ENCODE measurements at places on chromosomes 6 and 20. TPM values are rescaled to one million over a fixed set of nuclear protein-coding genes. Genes with fewer than 3 reads are reported as not detected.

MTFR2 gene
- total RNA-seq = 0.60 TPM

DNA sequence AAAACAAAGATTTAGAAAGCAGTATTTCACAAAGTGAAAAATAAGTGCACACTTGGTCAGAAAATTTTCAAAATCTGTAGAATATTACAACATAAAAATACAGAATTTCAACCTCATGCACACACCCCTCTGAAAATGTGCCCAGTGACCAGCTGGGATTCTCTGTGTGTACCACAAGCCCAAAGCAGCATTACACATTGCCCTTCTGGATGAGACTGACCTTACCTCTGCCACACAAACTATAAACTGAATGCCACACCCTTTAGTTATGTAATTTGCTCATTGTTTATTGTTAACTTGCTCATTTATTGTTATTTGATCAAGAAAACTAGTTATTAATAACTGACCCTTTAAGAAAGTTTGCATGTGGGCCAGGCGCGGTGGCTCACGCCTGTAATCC, 303.0 kb downstream of the FOXC1 start:
- DNase-seq = no peak

NOTCH4 gene
- 9.1 TPM for total RNA-seq

CALHM4 gene
- 0.22 TPM for total RNA-seq

DNA sequence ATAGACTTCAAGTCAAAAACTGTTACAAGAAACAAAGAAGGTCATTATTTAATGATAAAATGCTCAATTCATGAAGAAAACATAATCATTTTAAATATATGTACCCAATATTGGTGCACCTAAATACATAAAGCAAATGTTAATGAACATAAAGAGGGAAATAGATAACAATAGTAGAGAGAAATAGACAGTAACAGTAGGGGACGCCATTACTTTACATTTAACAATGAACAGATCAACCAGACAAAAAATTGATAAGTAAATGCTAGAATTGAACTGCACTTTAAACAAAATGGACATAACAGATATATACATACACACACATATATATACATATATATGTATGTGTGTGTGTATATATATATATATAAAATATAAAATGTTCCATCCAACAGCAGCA, 37.4 kb downstream of the IL22RA2 start:
- peak; percentile 23 for DNase-seq

DNA sequence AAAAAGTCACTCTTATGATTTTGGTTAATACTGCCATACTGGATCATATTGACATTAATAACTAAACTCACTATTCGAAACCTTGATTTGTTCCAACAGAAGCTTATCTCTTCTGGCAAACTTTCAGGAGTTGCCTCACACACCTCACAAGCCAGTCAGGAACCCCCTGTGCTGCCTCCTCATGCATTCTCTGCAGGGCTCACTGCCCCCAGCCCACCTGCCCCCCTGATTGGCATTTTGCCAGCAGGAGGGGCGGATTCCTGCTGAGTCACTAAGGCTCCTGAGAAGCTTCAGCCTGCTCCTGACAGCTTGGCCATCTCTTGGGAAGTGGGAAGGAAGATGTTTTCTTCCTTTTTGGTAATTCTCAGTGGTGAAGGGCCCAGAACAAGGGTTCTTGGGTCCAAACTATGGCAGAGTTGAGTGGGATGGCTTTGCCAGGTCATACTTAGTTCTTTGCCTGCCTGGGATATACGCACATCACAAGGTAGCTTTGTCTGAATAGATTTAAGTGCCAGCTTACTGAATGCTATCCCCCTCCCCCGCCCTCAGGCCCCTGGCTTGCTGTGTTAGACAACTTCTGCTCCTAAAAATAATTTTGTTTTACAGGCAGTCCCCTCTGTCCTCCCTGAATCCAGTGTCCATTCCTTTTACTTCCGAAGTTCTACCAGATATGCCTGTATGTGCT, 31.4 kb downstream of the SLC35F1 start:
- DNase-seq = no peak

ADGB gene
- total RNA-seq = not detected

TAAR6 gene
- not detected for total RNA-seq

- DNase-seq = no peak
These were observed 2.3 kb downstream of the NRSN2 start for GRCh38 chr20:348972-349841.

DNA sequence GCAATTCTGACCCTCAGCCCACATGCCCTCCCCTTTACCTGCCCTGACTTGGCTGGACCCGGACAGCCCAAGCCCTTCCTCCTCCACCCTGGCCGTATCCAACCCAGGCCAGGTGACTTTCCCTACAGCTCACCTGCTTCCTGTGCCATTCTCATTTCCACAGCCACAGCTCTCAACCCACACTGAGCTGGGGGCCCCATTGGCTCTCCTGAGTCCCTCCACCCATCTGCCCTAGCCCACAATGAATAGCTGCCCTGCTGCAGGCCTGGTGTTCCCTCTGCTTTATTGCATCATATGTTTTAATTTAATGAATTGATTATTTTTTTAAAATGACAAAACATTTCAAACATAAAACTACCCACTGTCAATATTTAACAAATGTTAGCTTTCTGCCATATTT, 118.5 kb upstream of the BACH2 start:
- no peak for DNase-seq

GRCh38 chr6:89553431-89553830, 85.1 kb downstream of the LYRM2 start:
- no peak for DNase-seq

- no peak for DNase-seq
These were observed 190.7 kb upstream of the VGLL2 start for GRCh38 chr6:117074672-117075071.

BCAS1 gene
- not detected for total RNA-seq

MUC22 gene
- not detected for total RNA-seq

All from lung microvascular endothelial cell (primary cell).